ENCODE measurements at places on chromosomes 11 and 22.

DNA sequence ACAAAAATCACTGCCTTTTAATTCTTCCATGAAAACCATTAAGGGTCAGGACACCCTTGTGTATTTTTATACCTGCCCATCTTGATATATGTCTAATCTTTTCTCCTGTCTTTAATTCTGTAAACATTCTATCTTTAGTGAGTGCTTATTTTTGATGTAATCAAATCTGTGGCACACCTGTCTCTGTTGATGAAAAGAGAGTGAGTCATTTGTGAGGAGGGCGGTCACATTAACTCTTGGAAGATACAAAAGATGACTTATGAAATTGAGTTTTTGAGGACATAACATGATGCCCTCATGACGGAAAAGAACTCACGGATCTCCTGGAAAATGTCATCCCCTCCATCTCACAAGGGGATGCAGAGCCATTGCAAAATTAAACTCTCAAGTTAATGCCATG lies 206.5 kb upstream of the PGR start:
- DNase-seq = no peak

DNA sequence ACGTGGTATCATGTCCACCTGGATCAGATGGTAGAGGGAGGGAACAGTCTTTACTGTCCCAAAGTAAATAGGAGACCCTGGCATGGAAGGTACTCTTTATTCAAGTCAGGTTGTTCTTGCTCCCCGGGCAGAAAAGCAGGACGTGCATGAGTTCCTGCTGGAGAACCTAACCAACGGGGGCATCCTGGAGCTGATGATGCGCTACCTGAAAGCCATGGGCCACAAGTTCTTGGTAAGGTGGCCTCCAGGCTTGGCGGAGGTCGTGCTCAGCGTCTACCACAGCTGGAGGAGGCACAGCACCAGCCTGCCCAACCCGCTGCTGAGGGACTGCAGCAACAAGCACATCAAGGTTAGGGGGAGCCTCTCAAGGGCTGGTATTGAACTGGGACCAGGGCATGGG lies 48.7 kb downstream of the CABIN1 start:
- DNase-seq = no peak

GRCh38 chr22:30539368-30539767 lies 7.2 kb downstream of the SEC14L6 start:
- DNase-seq = no peak

DNA sequence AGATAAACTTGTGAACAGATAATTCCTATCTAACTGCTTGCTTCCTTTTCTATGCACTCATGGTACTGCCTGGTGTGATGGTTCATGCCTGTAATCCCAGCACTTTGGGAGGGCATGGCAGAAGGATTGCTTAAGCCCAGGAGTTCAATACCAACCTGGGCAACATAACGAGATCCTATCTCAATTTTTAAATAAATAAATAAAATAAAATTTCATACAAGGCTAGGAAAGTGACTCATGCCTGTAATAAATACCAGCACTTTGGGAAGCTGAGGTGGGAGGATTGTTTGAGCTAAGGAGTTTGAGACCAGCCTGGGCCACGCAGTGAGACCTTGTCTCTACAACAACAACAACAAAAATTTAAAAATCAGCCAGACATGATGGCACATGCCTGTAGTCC lies 166.6 kb downstream of the COMMD9 start:
- no peak for DNase-seq

GRCh38 chr22:40332319-40332781 lies 13.9 kb upstream of the ADSL start:
- no peak for DNase-seq

DNA sequence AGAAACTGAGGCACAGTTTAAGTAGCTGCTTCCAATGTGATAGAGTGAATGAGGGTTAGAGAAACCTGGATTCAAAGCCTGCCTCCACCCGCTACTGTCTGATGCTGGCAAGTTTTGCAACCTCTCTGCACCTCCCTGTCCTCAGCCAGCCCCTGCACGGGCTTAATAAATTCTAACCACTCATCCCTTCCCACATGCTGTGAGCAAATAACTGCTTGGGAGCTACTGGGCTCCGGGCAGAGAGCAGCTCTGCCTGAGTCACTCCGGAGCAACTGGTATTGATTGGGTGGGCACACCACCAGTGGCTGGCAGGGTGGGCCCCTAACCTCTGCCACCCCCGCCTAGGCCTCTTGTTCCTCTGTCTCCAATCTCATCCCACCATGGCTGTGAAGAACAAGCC lies 104.3 kb upstream of the SYT13 start:
- peak; percentile 65 for DNase-seq

Data from H54 (cell line).